Fibroblast of mammary gland (primary cell): ENCODE measurements at places on chromosomes 3 and 15.

DNA sequence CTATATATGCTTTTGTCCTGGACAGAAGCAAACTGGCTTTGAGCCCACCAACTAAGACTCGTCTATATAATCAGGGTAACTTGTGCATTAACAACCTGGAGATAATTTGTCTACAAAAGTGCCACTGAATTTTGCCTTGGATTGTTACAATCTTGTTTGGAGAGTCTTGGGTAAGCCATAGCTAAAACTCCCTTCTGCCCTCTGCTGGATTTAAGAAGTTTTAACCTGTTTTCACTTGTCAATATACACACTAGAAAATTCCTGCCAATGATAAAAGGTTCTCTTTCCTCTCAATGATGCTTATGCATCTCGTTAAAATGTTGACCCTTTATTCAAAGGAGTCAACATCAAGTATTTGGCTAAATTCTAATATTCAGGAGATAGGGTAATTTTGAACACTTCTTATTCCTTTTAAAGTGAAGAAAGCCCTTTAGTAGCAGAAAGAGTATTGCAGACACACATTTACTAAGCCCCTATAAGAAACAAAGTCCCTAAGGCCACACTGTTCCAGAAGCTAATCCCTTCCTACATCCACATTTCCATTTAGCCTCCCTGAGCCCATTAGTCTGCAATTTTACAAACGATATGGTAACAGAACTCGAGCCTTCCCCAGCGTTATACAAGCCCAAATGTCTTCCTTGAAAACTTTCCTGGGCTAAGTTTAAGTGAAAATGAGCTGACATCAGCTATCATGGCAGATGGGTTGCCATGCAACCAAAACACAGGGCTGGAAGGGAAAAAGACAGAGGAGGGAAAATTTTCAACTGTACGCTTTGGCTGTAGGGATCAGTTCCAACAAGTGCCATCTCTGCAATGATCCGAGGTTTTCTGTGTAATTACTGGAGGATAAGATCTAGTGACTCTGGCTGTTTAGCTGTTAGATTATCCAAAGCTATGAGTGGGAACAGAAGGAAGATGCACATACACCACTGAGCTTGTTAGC, 75.9 kb upstream of the FGF12 start:
- DNase-seq = peak; percentile 70

DNA sequence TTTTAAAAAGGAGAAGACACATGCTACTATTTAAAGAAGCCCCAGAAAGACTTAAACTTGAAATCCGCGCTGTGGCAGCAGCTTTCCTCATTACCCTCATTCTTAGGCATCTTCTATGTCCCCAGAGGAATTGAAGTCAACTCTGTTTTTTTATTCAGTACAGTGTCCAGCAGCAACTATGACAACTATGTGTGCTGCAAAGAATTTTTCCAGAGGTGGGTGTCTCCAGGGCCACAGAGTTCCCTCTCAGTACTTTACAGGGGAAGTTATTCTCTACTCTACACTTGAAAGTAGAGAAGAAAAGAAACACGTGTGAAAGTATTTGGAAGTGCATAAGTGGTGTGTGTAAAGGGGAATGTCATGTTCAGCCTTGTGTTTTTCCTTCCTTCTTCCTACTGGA, 32.0 kb downstream of the GATM start:
- no peak for DNase-seq

DNA sequence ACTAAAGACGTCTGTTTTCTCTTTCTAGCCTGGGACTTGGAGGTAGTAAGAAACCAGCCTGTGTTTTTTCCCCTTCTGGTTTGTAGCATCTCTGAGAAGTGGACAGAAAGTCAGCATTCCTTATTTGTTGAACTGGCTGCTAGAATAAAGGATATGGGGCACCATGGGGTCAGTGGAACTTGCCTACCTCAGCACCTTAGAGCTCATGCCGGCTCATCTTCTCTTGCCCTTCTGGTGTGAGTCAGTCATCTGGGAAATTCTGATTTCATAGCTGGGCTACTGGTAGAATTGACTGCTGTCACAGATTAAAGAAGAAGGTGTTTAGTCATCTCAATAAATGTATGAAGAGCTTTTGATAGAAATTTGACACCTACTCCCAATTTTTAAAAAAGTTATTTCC, 202.7 kb upstream of the TOPAZ1 start:
- DNase-seq = no peak

DNA sequence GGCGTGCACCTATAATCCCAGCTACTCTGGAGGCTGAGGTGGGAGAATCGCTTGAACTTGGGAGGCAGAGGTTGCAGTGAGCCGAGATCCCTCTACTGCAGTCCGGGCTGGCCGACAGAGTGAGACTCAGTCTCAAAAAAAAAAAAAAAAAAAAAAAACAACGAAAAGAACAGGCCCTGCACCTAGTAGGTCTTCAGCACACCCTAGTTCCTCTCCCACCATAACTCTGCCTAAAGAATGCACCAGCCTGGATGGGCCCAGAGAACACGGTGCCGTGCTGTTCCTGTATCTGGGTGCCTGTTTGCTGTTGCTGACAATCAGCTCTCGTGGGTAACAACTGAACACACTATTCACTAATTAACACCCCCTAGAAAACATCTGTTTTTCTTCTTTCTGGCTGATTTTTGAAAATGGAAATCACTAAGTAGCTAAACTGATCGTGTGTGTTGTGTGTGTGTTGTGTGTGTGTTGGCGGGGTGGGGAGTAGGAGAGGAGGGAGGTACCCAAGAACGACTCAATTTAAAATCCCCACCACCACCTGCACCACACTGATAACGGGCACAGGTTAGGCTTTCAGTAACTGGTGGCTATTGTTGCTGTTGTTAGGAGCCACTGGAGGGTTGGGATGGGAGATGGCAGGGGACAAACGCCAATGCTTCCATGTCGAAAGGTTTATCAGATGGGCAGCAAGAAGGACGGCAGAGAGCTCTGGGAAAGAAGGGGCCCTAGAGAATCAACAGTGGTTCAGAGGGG, 40.6 kb upstream of the MEX3B start:
- DNase-seq = no peak

DNA sequence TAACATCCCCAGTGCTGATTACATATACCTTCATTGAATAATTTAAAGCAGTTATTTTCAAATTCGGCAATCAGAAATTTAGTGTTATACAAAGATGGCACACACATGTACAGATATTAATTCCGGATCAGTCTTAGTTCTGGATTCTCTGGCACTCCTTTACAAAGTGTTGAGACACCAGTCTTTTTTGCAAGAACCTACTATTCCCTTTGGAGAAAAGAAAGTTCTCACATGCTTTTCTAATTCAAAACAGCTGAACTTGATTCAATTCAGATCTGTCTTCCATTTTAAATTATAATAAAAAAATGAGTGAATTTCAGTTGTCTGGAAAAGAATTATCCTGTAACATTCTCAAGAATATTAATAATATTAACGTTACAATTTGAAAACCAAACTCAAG, 20.4 kb downstream of the CCDC191 start:
- peak; percentile 37 for DNase-seq

DNA sequence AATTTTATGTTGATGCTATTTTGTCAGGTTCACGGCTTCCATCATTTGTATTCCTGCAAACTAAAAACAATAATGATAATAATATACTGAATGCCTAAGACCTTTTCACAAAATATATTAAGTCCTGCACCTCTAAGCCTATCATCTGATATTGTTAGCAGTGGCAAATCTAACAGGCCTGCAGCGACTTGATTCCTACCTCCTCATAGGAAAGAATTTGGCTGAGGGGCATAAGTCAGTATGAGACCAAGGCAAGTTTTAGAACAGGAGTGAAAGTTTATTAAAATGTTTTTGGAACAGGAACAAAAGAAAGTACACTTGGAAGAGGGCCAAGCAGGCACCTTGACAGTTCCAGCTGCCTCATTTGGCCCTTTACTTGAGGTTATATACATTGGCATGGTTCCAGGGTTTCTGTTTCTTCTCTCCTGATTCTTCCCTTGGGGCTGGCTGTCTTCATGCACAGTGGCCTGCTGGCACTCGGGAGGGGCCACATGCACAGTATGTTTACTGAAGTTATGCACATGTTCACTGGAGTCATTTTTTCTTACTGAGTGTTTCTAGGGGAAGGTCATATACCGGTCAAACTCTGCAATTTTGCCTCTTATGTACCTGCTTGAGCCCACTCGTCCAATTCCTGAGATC, 418.1 kb downstream of the EPHA6 start:
- DNase-seq = no peak

- no peak for DNase-seq
Measured at GRCh38 chr3:16328124-16328523, 63.1 kb downstream of the OXNAD1 start.

GRCh38 chr3:189316296-189317019, 144.7 kb downstream of the TPRG1 start:
- DNase-seq = no peak

DNA sequence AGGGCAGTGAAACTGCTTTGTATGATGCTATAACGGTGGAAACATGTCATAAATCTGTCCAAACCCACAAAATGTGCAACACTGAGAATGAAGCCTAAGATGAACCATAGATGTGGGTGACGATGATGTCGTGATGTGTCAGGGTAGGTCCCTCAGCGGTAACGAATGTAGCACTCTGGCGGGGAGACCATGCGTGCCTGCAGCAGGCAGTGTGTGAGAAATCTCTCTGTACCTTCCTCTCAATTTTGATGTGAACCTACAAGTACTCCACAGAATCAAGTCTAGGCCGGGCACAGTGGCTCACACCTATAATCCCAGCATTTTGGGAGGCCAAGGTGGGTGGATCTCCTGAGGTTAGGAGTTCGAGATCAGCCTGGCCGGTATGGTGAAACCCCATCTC, 268.2 kb upstream of the LYSMD4 start:
- DNase-seq = peak; percentile 1

- DNase-seq = no peak
Measured at GRCh38 chr3:130491431-130491830, 25.5 kb upstream of the COL6A6 start.

GRCh38 chr3:31456373-31456772, 76.4 kb upstream of the STT3B start:
- DNase-seq = no peak

- no peak for DNase-seq
Measured at GRCh38 chr3:151107701-151108100, 22.2 kb downstream of the MED12L start.

DNA sequence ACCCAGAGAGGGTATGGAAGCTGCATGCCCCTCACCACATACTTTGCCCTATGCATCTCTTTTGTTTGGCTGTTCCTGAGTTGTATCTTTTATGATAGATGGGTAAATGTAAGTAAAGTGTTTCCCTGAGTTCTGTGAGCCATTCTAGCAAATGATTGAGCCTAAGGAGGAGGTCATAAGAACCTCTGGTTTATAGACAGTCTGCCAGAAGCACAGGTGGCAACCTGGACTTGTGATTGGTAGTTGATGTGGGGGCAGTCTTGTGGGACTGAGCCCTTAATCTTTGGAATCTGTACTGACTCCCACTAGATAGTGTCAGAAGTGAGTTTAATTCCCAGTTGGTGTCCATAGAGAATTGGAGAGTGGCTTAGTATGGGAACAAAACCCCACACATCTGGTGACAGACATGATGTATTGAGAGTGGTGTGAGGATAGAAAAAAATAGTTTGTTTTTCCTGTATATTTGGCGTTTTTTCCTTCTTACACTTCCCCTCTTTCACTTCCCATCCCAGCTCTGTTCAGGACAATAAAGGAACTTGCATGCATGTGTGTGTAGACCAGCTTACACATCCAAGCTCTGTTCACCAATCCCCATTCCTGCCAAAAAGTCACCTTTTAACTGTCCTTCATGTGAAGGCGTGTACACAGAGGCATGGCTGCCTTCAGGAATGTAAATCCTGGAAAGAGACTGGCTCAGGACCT, 38.1 kb upstream of the SPPL2A start:
- DNase-seq = no peak

- DNase-seq = no peak
Measured at GRCh38 chr3:189512039-189512438, 119.2 kb upstream of the TP63 start.

DNA sequence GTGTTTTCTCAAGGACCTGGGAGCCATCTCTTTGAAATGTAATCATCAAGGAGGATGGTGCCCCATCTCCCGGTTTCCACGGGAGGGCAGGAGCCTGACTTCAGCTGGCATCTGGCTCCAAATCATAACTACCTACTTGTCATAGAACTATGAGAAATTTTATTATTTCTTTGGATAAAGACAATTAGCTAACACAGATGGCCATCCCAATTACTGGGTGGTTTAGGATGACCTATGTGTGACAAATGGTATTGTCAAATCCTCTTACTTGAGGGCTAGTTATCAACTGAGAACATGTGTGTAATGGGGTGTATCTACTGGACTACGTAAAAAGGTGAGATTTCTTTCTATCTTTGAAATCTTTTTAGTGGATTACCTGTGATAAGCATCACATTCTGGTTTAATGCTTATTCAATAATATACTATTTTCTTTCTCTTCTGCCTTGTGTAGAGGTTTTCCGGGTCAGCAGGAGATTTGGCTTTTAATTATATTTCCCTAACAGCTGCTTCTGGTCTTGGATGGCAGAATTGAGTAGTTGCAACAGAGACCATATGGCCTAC, 15.3 kb upstream of the PARP14 start:
- DNase-seq = no peak

- peak; percentile 49 for DNase-seq
Measured at GRCh38 chr15:55588070-55588814, at the start of gene PYGO1. Gene PYGO1 (minus strand): TSS chr15:55588345. CDS start chr15:55587883, 462 bp downstream.

DNA sequence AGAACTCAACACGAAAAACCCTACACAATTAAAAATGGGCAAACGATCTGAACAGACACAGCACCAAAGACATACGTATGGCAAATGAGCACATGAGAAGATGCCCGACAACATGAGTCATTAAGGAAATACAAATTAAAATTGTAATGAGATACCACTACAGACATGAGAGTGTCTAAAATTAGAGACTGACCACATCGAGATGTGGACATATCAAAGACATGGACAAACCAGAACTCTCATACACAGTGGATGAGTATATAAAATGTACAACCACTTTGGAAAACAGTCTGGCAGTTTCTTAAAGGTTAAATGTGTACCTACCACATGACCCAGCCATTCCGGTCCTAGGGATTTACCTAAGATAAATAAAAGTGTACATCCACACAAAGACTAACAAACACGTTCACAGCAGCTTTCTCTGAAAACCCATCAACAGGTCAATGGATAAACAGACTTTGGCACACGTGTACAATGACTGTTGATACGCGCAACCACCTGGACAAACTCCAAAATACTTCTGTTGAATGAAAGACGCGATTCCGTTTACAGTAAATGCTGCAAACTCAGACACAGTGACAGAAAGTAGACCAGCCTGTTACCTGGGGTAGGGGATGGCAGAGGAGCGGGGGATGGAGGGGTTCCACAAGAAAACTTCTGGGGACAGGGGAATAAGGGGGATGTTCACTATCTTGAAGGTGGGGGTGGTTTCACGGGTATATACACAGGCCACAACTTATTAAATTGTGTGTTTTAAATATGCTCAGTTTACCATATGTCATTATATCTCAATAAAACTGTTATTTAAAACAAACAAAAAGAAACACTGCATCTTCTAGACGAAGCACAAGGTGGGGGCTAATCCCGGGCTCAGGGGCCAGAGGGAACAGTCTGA, 2.1 kb downstream of the TNK2 start:
- DNase-seq = peak; percentile 74

- peak; percentile 26 for DNase-seq
Measured at GRCh38 chr15:78040653-78041244, 36.8 kb downstream of the TBC1D2B start.

- no peak for DNase-seq
Measured at GRCh38 chr3:177553579-177553978, 356.3 kb upstream of the TBL1XR1 start.

GRCh38 chr3:12193485-12194165, 34.9 kb upstream of the TIMP4 start:
- peak; percentile 100 for DNase-seq

- no peak for DNase-seq
Measured at GRCh38 chr3:31735667-31736066, 202.9 kb downstream of the STT3B start.
